ENCODE measurements at places on chromosomes 13 and 19. TPM values are rescaled to one million over a fixed set of nuclear protein-coding genes. Genes with fewer than 3 reads are reported as not detected.

The CNN1 gene
- polyA plus RNA-seq: not detected

The IZUMO1 gene
- not detected for polyA plus RNA-seq

The TBXA2R gene
- not detected for polyA plus RNA-seq

The ZNF225 gene
- 6.8 TPM for polyA plus RNA-seq

The CHST8 gene
- polyA plus RNA-seq: 5.8 TPM

The C1QTNF9B gene
- 0.24 TPM for polyA plus RNA-seq

The ZNF585A gene
- 25.7 TPM for polyA plus RNA-seq

The LILRA6 gene
- not detected for polyA plus RNA-seq

The FBXO17 gene
- not detected for polyA plus RNA-seq

The PPP1R13L gene
- polyA plus RNA-seq: not detected

The ZNF850 gene
- polyA plus RNA-seq: 0.84 TPM

The KLF12 gene
- polyA plus RNA-seq: 53.5 TPM

The KLF2 gene
- polyA plus RNA-seq: 0.15 TPM

The SOX21 gene
- polyA plus RNA-seq: not detected

The TMEM145 gene
- 30.9 TPM for polyA plus RNA-seq

The ANO8 gene
- polyA plus RNA-seq: 51.3 TPM

The ZNF442 gene
- 8.8 TPM for polyA plus RNA-seq

The HNRNPL gene
- polyA plus RNA-seq: 315 TPM

The SDHAF1 gene
- polyA plus RNA-seq: 71.6 TPM

The TUBA3C gene
- not detected for polyA plus RNA-seq

The ZNF492 gene
- not detected for polyA plus RNA-seq

The CD22 gene
- not detected for polyA plus RNA-seq

The POSTN gene
- polyA plus RNA-seq: 1.8 TPM

The RPS19 gene
- polyA plus RNA-seq: 783 TPM

The DIRAS1 gene
- polyA plus RNA-seq: 39.8 TPM

The PLA2G4C gene
- polyA plus RNA-seq: 13.1 TPM

The TEX29 gene
- polyA plus RNA-seq: not detected

The ZNF565 gene
- 9.7 TPM for polyA plus RNA-seq

The PSG11 gene
- polyA plus RNA-seq: not detected

The NLRP5 gene
- polyA plus RNA-seq: not detected

The TTC9B gene
- 111 TPM for polyA plus RNA-seq

The MEIOSIN gene
- polyA plus RNA-seq: not detected

The PALM gene
- polyA plus RNA-seq: 74.8 TPM

The ZNF790 gene
- polyA plus RNA-seq: 11.0 TPM

The ZNF66 gene
- polyA plus RNA-seq: 2.1 TPM

The FCAR gene
- polyA plus RNA-seq: not detected

The CTXN1 gene
- 34.1 TPM for polyA plus RNA-seq
